Heart left ventricle (tissue), 16 donors: ENCODE measurements at places on chromosomes 2 and 18. TPM values are rescaled to one million over a fixed set of nuclear protein-coding genes. Genes with fewer than 3 reads are reported as not detected.

DNA sequence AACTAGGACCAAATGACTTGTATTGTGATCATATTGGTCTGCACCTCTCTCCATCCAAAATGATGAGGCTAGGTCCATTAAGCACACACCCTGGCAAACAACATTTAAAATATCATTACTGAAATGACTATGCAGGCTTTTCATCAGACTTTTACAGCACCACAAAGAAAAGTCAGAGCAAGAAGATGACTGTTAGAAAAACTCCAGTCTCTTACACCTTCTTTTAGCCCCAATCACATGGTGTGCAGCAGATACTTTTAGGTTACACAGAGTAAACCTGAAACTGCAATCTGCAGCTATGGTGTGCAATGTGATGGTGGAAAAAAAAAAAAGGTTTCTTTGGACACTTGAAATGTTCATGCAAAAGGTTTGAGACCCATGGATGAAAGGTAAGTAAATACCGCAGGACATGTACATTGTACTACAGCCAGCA is 5.4 kb upstream of the POLI start:
- no peaks in the 10 kb centered on the region for H3K36me3 ChIP-seq
- no peak for DNase-seq
- no peaks in the 10 kb centered on the region for H3K4me1 ChIP-seq
- no peak overlapping the region for H3K4me3 ChIP-seq
- no peak overlapping the region for H3K27ac ChIP-seq

GCG gene
- not detected for total RNA-seq

DOCK10 gene
- total RNA-seq = 2.6 TPM

- H3K4me1 ChIP-seq = peaks cover 24% of the 10 kb centered on the region
- H3K27me3 ChIP-seq = no peaks in the 10 kb centered on the region
- H3K27ac ChIP-seq = peak overlapping the region; percentile 56
- H3K4me3 ChIP-seq = no peak overlapping the region
- no peak for DNase-seq
Observed at GRCh38 chr18:24914685-24915084, 437.3 kb downstream of the ZNF521 start.

DNA sequence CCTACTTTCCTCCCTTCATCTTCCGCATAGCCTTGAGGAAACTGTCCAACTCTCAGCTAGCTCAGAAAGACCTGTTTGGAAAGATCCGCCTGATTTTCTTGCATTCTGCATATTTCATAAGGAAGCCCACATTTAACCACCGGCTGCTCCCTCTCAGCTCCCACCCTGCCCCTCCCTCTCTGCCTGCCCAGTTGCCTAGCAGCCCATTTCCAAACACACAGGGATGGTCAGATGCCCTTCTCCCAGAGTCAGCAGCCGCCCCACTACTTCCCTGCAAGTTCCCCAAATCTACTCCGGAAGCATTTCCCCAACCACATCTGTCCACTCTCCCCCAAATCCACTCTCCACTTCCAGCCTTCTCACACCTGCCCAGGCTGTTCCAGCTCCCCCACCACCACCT is 96.0 kb downstream of the TNS1 start:
- peaks cover 7% of the 10 kb centered on the region for H3K36me3 ChIP-seq
- DNase-seq = peak; percentile 57
- peak overlapping the region; percentile 93 for H3K27ac ChIP-seq

- DNase-seq = no peak
- H3K27me3 ChIP-seq = no peaks in the 10 kb centered on the region
- no peak overlapping the region for H3K27ac ChIP-seq
- no peaks in the 10 kb centered on the region for H3K36me3 ChIP-seq
- H3K4me3 ChIP-seq = no peak overlapping the region
Observed at GRCh38 chr18:45715212-45715780, 8.7 kb upstream of the SLC14A1 start.

ARHGAP28 gene
- 1.8 TPM for total RNA-seq

GRCh38 chr2:20516646-20517341 is 69.9 kb downstream of the RHOB start:
- DNase-seq = no peak
- H3K27me3 ChIP-seq = no peaks in the 10 kb centered on the region
- no peaks in the 10 kb centered on the region for H3K36me3 ChIP-seq
- no peak overlapping the region for H3K4me3 ChIP-seq
- peak overlapping the region; percentile 40 for H3K27ac ChIP-seq

DNA sequence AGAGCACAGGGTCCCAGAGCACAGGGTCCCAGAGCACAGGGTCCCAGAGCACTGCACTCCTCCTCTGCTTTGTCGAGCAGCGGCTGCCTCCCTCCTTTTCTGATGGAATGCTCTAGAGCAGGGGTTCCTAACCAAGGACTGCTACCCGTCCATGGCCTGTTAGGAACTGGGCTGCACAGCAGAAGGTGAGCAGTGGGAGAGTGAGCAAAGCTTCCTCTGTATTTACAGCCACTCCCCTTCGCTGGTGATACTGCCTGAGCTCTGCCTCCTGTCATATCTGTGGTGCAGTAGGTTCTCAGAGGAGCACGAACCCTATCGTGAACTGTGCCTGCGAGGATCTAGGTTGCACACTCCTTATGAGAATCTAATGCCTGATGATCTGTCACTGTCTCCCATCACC is 33.1 kb upstream of the ADNP2 start:
- no peaks in the 10 kb centered on the region for H3K27me3 ChIP-seq
- no peak overlapping the region for H3K4me3 ChIP-seq
- H3K27ac ChIP-seq = no peak overlapping the region
- no peak for DNase-seq
- peaks cover under 1% of the 10 kb centered on the region for H3K36me3 ChIP-seq

GRCh38 chr2:14632133-14632936 is at the start of gene LRATD1:
TSS of gene LRATD1 (plus strand) at chr2:14632717. CDS start at chr2:14633980, 1,263 bp downstream.
- peak within 1 kb of the TSS; percentile 64 for H3K4me3 ChIP-seq
- H3K27ac ChIP-seq = no peak within 1 kb of the TSS
- H3K27me3 ChIP-seq = peaks cover 18% of the 10 kb centered on the region

- H3K27me3 ChIP-seq = no peaks in the 10 kb centered on the region
- no peak for DNase-seq
- H3K4me3 ChIP-seq = no peak overlapping the region
- no peaks in the 10 kb centered on the region for H3K4me1 ChIP-seq
- no peaks in the 10 kb centered on the region for H3K36me3 ChIP-seq
- no peak overlapping the region for H3K27ac ChIP-seq
Observed at GRCh38 chr18:53796040-53796729, 428.3 kb downstream of the MBD2 start.

DNA sequence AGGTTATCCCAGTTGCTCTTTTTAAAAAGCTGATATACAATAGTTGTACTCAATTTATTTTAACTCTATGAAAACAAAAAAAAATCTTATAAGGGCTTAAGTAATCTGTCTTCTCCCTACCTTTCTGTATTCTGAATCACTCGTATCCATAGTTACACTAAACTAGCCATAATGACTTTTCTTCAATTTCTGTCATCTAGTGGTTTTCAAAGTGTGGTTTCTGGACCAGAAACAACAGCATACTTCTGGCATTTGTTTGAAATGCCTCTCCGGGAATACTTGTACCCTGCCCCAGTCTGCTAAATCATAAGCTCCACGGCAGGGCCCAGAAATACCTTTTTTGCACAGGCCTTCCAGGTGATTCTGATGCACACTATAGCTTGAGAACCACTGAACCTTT is 253.6 kb downstream of the LRRTM4 start:
- no peaks in the 10 kb centered on the region for H3K36me3 ChIP-seq
- no peaks in the 10 kb centered on the region for H3K4me1 ChIP-seq
- H3K4me3 ChIP-seq = no peak overlapping the region
- H3K27ac ChIP-seq = no peak overlapping the region
- no peak for DNase-seq
- H3K27me3 ChIP-seq = no peaks in the 10 kb centered on the region

MC4R gene
- not detected for total RNA-seq

DNA sequence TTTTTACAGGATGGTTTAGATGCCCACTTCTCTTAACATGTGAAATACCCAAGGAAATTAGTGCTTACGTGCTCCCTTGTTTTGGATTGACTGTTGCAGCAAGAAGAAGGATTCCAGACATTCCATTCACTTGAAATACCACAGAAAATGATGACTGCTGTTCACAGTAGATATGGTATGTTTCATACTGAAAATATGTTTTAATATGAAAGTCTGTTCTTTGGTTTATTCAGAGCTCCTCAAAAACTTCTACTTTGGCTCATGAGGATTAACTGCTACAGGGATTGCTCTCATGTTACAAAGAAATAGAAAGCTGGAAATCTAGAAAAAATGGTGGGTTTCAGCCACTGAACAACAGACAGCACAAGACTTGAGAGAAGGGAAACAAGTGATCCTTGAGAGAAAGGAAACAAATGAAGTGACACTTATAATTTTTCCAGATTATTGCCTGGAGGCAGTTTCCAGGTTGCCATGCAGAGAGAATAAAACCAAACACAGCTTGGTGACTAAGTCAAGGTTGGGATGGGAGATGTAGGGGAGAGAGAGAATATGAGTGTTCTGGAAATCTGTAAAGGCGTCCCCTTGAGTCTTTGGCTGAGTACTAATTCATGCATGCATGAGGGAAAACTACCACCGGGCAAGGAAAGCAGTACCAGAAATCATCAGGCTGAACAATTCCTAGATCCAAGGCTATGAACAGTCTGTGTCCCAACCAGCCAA is 348.1 kb downstream of the CLIP4 start:
- no peaks in the 10 kb centered on the region for H3K27me3 ChIP-seq
- H3K4me3 ChIP-seq = no peak overlapping the region
- no peak overlapping the region for H3K27ac ChIP-seq
- no peaks in the 10 kb centered on the region for H3K4me1 ChIP-seq
- no peaks in the 10 kb centered on the region for H3K36me3 ChIP-seq

GRCh38 chr2:28164280-28164801 is 228.3 kb upstream of the FOSL2 start:
- no peaks in the 10 kb centered on the region for H3K27me3 ChIP-seq
- H3K4me3 ChIP-seq = no peak overlapping the region
- no peaks in the 10 kb centered on the region for H3K36me3 ChIP-seq
- H3K27ac ChIP-seq = peak overlapping the region; percentile 67

DNA sequence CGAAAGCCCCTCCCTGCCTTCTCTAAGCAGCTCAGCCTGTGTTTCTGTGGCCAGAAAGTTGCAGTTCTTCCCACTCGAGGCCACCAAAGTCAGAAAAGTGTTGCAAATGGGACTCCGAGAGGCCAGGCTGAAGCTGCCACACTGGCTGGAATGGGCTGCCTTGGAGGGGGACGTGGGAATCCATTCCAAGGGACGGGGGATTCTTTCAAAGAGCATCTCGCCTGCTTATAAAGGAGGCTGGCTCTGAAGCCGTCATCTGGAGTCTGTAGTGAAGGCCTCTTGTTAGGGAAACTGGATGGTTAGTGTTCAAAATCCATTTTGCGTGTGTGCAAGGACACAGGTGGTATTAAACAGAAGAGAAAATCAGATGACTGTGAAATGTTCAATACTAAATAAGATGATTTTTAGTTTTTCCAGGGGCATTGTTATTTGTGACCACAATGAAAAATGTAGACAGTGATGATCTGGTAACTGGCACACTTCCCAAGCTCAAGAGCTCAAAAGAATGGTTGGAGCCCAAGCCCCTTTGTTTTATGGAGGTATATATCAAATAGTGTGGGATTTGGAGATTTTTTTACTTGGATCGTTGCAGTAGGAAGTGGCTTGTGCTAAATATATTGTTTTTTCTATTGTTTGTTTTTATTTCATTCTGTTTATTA is 782 bp downstream of the FAM228B start:
- peak overlapping the region; percentile 97 for H3K27ac ChIP-seq
- no peaks in the 10 kb centered on the region for H3K36me3 ChIP-seq
- H3K4me3 ChIP-seq = peak overlapping the region; percentile 83
- DNase-seq = no peak
- peaks cover 30% of the 10 kb centered on the region for H3K4me1 ChIP-seq
- H3K27me3 ChIP-seq = no peaks in the 10 kb centered on the region

GRCh38 chr18:62485684-62486083 is 37.1 kb upstream of the ZCCHC2 start:
- no peaks in the 10 kb centered on the region for H3K4me1 ChIP-seq
- no peak for DNase-seq
- H3K27ac ChIP-seq = no peak overlapping the region
- H3K36me3 ChIP-seq = no peaks in the 10 kb centered on the region
- H3K4me3 ChIP-seq = no peak overlapping the region

GRCh38 chr2:218865396-218865795 is 5.8 kb downstream of the WNT6 start:
- no peak overlapping the region for H3K4me3 ChIP-seq
- H3K27me3 ChIP-seq = peaks cover 12% of the 10 kb centered on the region
- no peak overlapping the region for H3K27ac ChIP-seq
- DNase-seq = no peak

DNA sequence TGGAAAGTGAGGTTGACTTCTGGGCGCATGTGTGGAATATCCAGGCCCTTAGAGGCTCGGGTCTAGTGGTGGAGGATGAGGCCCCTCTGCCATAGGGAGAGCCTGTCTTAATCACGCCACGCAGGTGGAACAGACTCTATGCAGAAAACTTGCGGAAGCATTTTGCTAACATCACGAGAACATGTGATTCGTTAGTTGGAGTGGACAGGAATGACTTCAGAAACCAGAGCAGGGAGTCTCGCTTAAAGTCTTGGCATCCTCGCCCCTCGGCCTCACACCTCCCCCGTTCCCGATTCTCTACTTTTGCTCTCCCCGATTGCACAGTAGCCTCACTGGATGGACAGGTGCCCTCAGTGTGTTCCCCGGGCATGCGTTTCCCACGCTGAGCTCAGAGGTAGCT is 333.4 kb downstream of the GBX2 start:
- no peaks in the 10 kb centered on the region for H3K27me3 ChIP-seq
- H3K27ac ChIP-seq = no peak overlapping the region
- H3K4me3 ChIP-seq = no peak overlapping the region
- H3K36me3 ChIP-seq = no peaks in the 10 kb centered on the region

CHRNG gene
- not detected for total RNA-seq

HNMT gene
- 13.0 TPM for total RNA-seq

EML6 gene
- 0.58 TPM for total RNA-seq

DNA sequence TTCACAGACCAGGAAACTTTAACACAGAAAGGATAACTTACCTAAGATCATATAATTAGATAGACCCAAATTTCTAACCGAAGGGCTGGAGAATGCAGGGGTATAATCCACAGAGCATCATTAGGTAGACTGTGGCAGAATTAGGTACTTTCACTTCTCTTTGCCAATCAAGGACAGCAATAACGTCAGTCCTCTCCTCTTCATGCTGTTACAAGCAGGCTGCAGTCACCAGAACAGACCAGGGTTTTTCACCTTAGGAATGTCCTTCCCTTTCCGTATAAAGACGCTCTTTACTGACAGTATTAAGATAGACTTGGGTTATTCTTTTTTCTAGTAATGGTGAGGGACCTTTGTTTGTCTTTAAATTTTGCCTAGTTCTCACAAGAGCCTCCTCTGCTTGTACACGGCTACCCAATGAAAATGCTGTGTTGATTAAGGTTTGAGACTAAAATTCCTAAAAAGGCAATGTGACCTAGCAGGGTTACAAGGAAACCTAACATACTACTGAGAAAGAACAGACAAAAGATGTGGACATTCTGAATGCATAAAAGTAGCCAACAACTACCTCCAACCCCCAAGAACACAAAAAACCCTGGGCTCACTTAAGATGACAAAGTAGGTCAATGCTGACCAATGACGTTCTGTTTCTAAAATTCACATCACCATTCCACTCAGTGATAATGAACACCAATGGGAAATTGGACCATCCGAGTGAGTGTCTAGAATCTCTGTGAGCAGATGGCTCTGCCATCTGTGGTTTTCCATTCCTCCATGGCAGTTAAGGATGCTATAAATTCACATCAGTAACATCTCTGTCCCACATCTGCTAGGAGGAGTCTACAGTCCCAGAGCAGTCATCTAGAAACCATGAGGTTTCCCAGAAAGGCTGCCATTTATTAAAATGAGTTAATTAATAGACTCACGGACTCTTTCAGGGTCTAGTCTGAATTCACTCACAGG is 2.1 kb downstream of the PDIA6 start:
- no peaks in the 10 kb centered on the region for H3K36me3 ChIP-seq
- H3K27me3 ChIP-seq = no peaks in the 10 kb centered on the region
- peak overlapping the region; percentile 93 for H3K4me3 ChIP-seq
- no peak for DNase-seq
- peaks cover 11% of the 10 kb centered on the region for H3K4me1 ChIP-seq

FAM161A gene
- 1.3 TPM for total RNA-seq

HOXD8 gene
- 0.47 TPM for total RNA-seq
